ENCODE measurements at places on chromosomes 11 and 22.

DNA sequence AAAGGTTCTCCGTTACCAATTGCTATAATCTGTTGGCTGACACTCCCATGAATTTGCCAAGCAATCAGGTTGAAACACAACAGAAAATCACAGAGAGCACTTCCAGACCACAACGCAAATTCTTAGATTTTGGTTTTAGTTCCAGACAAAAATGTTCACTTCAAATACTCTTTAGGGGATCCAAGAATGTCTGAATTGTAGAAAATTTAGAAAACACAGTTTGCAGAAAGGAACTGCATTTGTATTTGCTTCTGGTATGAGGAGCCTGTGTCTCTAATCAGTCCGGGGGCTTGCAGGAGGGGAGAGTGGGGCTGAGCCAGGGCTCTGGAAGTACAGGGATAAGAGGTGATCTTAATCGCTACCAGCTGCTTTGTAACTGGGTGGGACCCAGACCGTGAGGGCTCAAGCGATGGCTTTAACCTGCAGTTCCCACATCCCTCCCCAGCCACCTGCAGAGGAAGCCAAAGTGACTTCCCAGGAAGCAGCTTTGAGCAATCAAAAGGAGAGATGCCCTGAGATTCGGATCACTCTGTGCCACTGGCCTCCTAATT lies 18.7 kb downstream of the SCUBE2 start:
- DNase-seq = no peak

DNA sequence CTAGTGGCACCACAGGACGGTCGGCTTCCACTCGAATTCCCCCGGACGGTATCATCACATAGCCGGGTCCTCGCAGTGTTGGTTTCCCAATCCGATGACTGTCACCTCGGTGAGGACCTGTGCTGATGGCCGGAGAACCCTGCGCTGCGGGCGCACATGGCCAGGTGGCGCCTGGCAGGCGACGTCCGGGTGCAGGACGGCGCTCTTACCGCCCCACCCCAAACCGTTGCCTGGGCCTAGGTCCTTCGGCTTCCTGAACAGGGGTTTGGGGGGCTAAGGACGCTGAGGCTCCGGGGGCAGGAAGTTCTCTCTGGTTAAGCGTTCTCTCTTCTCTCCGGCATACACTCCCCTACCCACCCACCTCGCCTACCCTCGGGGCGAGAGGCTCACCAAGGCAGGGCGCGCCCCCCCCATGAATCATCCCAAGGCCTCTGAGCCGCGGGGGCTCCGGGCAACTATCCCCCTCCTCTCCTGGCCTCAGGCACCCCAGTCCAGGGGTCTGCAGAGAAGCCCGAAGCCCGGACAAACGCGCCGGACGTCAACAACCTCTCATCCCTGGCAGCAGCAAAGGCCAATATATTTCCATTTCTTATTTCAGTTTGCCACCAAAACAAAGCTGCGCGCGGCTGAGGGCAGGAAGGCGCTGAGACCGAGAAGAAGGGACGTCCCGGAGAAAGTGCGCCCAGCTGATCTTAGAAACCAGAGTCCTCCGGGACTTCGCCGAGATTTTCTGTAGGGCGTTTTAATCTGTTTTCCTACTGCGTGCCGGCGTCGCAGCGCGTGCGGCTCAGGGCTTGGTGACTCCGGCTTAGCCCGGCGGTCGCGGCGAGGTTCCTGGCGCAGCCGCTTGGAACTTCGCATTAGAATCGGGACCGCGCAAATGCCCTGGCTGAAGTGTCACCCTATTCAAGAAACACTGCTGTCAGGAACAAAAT lies 5.6 kb downstream of the ALX4 start:
- DNase-seq = no peak

- DNase-seq = no peak
Measured at GRCh38 chr11:45185228-45185729, 38.8 kb downstream of the PRDM11 start.

- DNase-seq = peak; percentile 14
Measured at GRCh38 chr11:898143-898511, 12.5 kb downstream of the CHID1 start.

DNA sequence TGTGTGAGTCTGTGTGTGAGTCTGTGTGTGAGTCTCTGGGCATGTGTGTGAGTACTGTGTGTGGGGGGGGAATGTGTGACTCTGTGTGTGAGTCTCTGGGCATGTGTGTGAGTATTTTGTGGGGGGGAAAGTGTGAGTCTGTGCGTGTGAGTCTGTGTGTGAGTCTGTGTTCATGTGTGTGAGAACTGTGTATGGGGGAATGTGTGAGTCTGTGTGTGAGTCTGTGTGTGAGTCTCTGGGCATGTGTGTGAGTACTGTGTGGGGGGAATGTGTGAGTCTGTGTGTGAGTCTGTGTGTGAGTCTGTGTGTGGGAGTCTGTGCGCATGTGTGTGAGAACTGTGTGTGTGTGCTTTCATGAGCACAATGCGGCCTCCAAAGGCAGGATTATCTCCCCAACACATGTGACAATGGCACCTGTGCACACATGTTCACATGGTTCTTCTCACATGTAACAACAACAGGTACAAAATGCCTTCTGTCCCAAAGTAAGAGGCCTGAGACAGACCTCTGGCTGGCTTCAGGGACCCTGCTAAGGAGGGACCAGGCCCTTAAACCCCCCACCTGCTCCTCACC lies 1.6 kb downstream of the CD5 start:
- DNase-seq = no peak

DNA sequence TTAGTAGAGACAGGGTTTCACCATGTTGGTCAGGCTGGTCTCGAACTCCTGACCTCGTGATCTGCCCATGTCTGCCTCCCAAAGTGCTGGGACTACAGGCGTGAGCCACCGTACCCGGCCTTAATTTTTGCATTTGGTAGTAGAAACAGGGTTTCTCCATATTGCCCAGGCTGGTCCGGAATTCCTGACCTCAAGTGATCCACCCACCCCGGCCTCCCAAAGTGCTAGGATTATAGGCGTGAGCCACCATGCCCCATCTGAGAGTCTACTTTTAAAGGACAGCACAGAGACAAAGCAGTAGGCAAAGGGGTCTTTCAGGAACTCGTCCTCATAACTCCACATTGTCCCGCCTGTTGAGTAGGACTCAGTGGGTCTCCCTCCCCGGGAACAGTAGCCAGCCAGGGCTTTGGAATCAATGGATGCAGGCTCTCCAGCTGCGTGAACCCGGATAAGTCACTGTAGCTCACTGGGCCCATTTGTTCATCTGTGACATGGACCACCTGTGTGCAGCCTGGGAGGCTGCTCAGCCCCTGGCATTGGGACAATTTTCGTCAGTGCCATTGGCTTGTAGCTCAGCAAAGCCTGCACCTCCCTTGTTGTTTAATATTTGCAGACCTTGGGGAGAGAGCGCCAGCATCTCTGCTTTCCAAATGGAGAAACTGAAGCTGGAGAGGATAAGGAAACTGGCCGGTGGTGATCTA lies 86.1 kb downstream of the ARHGAP8 start:
- no peak for DNase-seq

- no peak for DNase-seq
Measured at GRCh38 chr11:134480136-134480712, 68.2 kb upstream of the B3GAT1 start.

DNA sequence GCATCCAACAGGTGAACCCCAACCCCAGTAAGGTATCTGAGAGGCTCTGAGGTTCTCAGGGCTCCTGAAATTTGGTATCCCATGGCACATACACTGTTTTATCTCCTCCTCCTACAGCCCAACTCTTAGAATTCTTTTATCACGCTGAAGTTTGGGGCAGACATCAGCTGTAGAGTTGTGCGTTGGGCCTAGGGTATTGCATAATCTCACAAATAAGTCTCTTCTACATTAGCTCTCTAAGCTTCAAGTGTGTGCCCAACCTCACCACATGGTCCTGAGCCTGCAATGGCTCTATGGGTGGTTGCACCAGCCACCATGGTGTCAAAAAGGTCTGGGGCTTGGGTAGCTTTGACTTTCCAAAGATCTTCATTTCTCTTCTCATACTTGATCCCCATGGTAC lies 603.0 kb downstream of the BUD13 start:
- no peak for DNase-seq

Measured in astrocyte of the spinal cord (primary cell).